ENCODE measurements at places on chromosomes 5 and 9. TPM values are rescaled to one million over a fixed set of nuclear protein-coding genes. Genes with fewer than 3 reads are reported as not detected.

- no peak for DNase-seq
These were observed 316.4 kb downstream of the ARHGAP26 start for GRCh38 chr5:143086546-143086907.

The OTP gene
- total RNA-seq = not detected

- peak; percentile 32 for DNase-seq
These were observed 27.3 kb downstream of the SCGB3A1 start for GRCh38 chr5:180563994-180564393.

DNA sequence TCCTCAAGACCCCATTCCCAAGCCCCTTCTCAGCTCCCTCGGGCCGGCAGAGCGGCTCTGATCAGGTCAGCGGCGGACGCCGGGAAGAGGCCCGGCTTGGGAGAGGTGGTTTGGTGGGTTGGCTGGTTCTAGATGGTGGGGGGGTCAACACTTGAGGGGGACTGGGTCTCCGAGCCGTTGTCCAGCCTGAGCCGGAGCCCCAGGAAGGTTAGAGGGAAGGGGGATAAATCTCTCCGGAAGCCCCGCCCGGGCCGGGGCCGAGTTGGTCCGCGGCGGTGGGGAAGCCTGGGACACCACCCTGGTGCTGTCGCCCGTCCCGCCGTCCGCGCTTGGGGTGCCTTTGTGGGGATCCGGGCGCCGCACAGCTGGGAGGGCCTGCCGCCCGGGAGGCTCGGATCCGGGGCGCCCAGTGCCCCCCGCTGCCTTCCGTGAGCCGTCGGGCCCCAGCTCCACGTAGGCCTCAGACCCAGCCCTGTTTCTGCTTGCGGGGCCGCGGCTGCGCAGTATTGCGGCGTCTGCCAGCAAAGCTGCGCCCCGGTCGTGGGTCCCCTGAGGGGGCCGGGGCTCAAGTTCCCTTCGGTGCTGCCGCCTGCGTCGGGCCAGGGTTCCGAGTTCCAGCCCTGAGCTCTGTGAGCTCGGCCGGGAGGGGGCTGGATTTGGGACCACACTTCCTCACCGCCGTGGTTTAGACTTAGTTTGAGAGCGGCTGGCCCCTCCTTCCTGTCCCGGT lies 542 bp upstream of the TRIM52 start:
- DNase-seq = peak; percentile 68

The HTR4 gene
- total RNA-seq = not detected

The PCDHA1 gene
- not detected for total RNA-seq

- DNase-seq = no peak
These were observed 82.3 kb upstream of the TLE4 start for GRCh38 chr9:79489261-79490000.

The CLIC3 gene
- total RNA-seq = not detected

DNA sequence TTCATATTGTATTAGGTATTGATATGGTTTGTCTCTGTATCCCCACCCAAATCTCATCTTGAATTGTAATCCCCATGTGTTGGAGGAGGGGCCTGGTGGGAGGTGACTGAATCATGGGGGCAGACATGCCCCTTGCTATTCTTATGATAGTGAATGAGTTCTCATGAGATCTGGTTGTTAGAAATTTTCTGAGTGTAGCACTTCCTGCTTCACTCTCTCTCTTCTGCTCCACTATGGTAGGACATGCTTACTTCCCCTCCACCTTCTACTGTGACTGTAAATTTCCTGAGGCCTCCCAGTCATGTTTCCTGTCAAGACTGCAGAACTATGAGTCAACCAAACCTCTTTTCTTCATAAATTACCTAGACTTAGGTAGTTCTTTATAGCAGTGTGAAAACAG lies 187.4 kb upstream of the SLC24A2 start:
- DNase-seq = peak; percentile 31
